ENCODE measurements at places on chromosomes 12 and 14.
A peak's percentile ranks its signal among the peaks of the same experiment; 100 is the strongest.

GRCh38 chr12:21925296-21925913 lies 15.8 kb downstream of the ABCC9 start:
- DNase-seq, result no peak

- DNase-seq, result no peak
These were observed 50.0 kb downstream of the TSPAN19 start for GRCh38 chr12:84986117-84986516.

- no peak for DNase-seq
These were observed 254.3 kb downstream of the MSRB3 start for GRCh38 chr12:65532764-65533163.

GRCh38 chr12:122458105-122459035 lies 35.9 kb upstream of the CLIP1 start:
- no peak for DNase-seq

- no peak for DNase-seq
These were observed 6.8 kb downstream of the FAM161B start for GRCh38 chr14:73943083-73943482.

GRCh38 chr12:8033153-8034044 lies 883 bp downstream of the FOXJ2 start:
- peak; percentile 31 for DNase-seq

DNA sequence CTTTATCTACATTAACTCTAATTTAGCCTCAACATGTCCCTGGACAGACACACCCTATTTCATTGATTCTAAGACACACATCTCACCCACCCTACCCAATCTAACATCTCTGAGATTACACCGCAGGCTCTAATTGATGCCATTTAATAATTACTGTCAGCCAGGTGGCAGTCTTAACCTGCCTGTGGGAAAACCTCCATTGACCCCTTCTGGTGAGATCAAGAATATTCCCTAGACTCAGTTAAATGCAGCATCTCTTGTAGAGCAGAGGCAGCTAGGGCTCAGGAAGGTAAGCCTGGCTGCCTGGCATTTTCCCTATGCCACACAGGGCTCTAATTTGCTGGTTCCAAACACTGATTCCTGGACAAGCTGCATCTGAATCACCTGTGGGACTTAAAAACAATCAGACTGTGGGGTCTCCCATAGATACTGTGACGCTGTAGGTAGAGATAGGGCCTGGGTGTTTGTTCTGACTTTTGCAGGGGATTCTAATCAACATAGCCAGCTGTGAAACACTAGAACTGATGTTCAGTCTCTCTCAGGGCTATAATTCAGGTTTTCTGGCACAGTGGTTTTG lies 14.3 kb downstream of the MCRS1 start:
- peak; percentile 59 for DNase-seq

DNA sequence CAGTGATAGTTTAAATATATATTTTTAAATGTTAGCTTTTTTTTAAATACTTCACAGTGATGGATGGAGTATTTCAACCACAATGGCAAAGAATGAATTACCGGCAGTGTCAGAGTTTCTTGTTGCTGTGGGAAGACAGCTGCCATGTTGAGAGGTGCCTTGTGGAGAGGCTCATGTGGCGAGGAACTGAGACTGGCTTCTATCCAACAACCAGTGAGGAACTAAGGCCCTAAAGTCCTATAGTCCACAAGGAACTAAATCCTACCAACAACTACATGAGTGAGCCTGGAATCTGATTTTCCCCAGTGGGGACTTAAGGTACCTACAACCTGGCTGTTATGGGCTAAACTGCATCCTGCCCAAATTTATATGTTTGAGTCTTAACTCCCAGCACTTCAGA lies 220.2 kb upstream of the PLEKHG7 start:
- no peak for DNase-seq

- no peak for DNase-seq
These were observed 438.9 kb upstream of the FAR2 start for GRCh38 chr12:28709986-28710685.

GRCh38 chr14:22429546-22430294 lies 159.3 kb downstream of the DAD1 start:
- no peak for DNase-seq

DNA sequence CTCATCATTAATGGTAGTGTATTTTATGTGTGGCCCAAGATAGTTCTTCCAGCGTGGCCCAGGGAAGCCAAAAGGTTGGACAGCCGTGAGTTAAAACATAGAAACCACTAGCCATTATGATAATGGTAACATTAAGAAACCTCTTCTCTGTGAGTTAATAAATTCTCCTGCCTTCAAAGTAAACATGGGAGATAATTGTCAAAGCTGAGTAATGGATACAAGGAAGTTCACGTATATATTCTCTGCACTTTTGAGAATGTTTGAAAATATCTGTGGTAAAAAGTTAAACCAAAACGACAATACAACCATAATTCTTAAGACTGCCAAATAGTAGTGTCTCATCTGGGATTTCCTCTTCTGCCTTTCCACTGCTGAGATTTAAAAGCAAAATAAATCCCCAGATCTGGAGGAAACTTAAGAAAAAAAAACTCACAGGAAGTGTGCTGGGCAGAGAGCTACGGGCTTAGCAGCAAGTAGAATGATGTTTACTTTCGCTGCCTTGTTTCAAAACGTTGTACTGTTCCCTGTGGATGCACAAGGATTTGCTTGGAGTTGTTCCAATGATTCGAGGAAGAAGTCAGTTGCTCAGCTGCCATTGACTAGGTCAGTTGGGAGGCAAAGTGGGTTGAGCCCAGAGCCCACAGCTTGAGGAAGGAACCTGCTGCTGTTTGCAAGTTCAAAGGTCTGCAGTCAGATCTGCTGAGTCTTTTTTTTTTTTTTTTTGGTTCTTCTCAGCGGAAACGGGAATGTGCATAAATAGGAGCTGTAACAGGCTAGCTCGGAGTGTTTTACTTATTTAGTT lies 1.7 kb downstream of the TPCN1 start:
- DNase-seq, result no peak

GRCh38 chr12:24617471-24617870 lies 331.4 kb downstream of the BCAT1 start:
- no peak for DNase-seq

- no peak for DNase-seq
These were observed 1818.9 kb upstream of the FLRT2 start for GRCh38 chr14:83711046-83711445.

DNA sequence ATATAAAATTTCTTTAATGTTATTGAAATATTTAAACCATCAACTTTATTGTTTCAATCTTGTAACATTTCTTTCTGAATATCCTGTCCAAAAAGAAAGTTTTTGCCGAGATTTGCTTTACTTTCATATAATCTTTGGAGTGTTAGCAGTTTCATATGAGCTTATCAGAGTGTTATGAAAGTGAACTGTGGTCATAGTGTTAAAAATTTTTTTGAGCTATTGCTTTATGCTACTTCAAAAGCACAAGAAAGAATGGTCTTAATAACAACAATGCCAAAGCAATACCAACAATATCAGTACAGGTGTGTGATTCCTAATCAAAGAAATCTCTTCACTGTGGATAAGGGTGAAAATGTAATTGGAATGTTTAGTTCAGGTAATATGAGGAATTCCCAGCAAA lies 1994.9 kb upstream of the FLRT2 start:
- DNase-seq, result no peak

DNA sequence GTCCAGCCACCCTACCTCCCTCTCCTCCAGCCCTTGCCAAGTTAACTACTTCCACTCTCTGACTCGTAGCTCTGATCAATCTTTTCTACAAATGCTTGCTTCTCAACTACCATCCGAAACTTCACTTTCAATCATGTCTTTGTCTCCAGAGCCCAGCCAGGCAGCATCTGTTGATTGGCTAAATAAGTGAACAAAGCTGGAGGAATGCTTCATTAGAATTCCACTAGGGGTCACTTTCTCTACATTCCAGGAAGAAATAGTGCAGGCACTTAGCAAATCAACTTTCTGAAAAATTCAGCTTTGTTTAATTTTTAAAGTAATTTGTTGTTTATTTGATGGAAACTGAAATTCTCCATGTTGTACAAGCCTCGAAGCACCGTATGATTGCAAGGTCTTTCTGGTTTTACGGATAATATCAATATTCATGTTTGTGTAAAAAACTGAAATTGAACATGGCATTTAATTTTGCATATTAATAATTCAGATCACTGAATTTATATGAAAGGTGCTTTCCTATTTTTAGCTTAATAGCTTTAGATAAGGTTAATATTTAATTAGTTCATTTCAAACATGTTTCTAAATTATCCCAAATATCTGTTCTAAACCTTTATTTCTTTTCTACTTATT lies 32.4 kb upstream of the HELB start:
- peak; percentile 62 for DNase-seq

- DNase-seq, result no peak
These were observed 196.3 kb downstream of the EPS8 start for GRCh38 chr12:15592934-15593333.
